ENCODE measurements at places on chromosomes 2 and 18.

DNA sequence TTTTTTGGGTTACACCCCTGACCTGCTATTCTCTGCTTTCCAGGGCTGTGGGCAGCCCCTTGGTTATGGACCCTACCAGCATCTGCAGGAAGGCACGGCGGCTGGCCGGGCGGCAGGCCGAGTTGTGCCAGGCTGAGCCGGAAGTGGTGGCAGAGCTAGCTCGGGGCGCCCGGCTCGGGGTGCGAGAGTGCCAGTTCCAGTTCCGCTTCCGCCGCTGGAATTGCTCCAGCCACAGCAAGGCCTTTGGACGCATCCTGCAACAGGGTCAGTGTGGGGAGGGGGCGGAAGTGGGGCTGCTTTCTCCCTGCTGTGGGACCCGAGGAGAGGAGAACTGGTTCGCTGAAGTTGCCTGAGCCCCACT lies 9.7 kb upstream of the WNT10A start:
- DNase-seq: no peak

GRCh38 chr2:142725386-142725785 lies 152.1 kb upstream of the KYNU start:
- DNase-seq: no peak

- no peak for DNase-seq
These were observed 15.1 kb downstream of the KLF11 start for GRCh38 chr2:10058251-10059015.

DNA sequence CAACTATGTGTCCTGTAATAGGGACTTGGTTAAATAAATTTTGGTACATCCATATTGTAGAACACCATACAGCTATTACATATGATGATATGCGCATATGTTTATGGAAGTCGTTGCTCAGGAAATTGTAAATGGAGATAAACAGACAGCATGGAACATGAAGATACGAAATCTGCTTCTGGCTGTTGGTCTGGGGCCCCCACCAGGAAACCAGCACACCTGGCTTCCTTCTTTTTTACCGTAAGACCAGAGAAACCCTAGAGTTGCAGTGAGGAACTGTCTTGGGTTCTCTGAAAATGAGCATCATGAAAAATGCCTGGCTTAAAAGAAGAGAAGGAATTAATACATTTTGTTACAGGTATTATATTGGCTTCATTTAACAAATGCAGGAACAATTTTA lies 40.8 kb downstream of the SPTBN1 start:
- DNase-seq: no peak

DNA sequence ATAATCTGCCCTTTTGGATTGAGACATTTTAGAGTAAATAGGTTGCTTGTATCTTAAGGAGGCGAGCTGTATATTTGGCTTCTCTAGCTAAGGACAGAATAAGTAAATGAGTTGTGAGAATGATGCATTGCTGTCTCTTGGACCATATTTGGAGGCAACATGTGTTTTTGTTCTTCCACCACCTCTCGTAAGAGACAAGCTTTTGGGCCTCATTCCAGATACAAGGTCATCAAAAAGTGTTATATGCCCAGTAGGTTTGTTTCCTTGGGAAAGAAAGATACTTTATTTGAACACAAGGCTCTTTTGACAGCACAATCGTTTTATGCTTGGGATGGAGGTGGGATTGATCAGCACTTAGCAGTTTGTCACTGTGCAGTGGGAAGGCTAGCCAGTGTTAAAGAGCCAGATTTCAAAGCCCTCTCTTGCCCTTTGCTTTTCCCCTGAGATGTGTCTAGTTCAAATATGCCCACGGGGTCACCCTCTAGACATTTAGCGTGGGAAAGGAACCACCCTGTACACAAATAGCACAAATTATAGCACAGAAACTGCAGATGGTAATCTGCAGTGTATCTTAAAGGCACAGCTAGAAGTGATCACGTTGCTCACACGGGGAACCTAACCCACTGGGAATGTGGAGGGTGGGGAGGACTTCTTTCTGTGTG lies 131.3 kb downstream of the MAP4K4 start:
- DNase-seq: no peak

DNA sequence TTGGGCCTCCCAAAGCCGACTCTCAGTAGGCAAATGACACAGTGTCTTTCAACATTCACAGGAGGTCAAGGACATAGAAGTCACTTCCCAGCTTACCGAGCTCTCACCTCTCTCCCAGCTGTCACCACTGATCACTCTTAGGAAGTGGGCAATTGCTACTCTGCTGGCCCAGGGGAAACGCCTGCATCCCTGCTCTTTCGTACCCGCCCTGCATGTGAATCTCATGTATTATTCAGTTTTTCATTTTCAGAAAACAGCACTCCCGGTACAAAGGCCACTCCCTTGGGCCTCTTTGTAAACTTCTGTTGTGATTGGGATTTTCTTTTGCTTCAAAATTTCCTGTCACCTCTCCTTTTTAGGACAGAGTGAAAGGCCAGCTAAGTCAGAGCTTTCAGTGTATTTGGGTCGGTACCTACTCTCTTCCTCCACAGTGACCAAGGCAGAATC lies 15.4 kb downstream of the MRPL44 start:
- no peak for DNase-seq

- DNase-seq: no peak
These were observed 726.5 kb upstream of the RAB6C start for GRCh38 chr2:129252781-129253460.

GRCh38 chr2:113078350-113078839 lies 10.6 kb downstream of the IL1F10 start:
- no peak for DNase-seq

DNA sequence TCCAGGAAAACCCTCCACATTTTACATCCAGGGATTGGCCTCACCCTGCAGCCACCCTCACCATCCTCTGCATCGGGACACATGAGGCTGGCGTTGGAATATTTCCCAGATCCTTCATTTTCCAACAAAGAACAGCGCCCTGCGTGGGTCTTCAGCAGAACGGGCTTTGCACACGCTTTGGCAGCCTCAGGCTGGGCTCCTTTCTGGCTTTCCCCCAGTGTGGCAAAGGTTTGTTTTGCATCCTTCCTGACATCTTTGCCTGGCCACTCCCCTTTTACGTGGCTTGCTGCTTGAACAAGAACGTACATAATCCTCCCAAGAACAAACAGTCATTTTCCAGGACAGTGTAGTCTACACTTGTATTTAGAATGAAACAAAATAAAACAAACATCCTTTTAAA lies 25.6 kb upstream of the GREB1 start:
- DNase-seq: no peak

DNA sequence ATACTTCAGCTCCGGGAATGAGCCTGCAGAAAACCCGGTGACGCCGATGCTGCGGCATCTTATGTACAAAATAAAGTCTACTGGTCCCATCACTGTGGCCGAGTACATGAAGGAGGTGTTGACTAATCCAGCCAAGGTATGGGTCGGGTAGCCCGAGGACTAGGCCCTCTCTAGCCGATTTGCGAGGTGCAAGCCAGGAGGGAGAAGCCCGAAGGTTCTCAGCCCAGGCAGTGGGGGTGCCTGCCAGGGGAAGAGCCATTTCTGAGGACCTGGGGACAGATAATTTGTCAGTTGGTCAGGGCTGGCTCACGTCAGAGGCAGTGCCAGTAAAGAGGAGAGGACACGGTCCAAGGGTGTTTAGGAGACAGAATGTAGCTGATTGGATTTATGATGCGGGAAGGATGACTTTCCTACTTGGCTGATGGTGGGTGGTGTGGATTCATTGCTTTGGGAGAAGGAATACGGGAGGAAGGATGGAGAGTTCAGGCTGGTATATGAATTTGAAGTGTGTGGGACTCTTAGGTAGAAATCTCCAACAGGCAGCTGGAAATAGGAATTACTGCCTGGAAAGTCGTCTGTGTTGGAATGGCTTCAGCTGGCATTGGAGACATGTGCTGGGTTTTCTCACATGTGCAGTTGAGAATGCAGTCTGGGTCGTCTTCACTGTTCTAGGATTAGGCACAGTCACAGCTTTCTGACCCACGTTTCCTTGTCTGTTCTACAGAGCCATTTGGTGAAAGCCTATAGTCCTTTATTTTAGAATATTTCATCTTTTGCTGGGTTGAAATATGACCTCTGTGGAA lies 874 bp downstream of the NDUFAF7 start:
- peak; percentile 68 for DNase-seq

GRCh38 chr2:3432693-3433338 lies 53.3 kb downstream of the TRAPPC12 start:
- DNase-seq: no peak

GRCh38 chr2:30631051-30631671 lies 176.1 kb downstream of the CAPN13 start:
- no peak for DNase-seq

GRCh38 chr18:37346048-37346447 lies 219.6 kb downstream of the CELF4 start:
- no peak for DNase-seq

GRCh38 chr2:115533081-115533480 lies 1090.6 kb downstream of the DPP10 start:
- no peak for DNase-seq

- no peak for DNase-seq
These were observed 539 bp downstream of the CYP27A1 start for GRCh38 chr2:218782528-218782844.

- no peak for DNase-seq
These were observed 16.9 kb downstream of the SMIM21 start for GRCh38 chr18:75410611-75411010.
